DND-41 (cell line): ENCODE measurements at places on chromosomes 2 and 18.

- peak; percentile 4 for DNase-seq
Measured at GRCh38 chr2:128315122-128315828, 3.4 kb downstream of the HS6ST1 start.

GRCh38 chr2:25026008-25026530 is 15.8 kb upstream of the EFR3B start:
- no peak for DNase-seq

- no peak for DNase-seq
Measured at GRCh38 chr2:237035781-237036475, 49.8 kb upstream of the COPS8 start.

DNA sequence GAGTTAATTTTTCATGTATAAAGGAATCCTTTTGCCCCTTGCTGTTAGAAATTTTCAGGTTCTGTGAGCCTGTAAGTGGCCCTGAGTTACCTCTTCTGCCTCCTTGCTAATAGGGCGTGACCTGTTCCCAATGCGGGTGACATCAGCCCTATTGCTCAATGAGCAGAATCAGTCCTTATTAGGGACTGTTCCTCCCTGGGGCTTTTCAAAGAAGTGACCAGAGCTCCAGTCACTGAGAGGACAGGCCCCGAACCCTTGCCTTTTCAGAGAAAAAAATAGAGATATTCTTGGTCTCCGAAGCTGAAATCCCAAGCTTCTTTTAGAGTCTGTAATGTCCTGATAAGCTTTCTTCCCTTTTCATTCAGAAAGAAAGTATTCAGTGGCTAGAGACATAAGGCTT is 8.2 kb upstream of the APOB start:
- no peak for DNase-seq

DNA sequence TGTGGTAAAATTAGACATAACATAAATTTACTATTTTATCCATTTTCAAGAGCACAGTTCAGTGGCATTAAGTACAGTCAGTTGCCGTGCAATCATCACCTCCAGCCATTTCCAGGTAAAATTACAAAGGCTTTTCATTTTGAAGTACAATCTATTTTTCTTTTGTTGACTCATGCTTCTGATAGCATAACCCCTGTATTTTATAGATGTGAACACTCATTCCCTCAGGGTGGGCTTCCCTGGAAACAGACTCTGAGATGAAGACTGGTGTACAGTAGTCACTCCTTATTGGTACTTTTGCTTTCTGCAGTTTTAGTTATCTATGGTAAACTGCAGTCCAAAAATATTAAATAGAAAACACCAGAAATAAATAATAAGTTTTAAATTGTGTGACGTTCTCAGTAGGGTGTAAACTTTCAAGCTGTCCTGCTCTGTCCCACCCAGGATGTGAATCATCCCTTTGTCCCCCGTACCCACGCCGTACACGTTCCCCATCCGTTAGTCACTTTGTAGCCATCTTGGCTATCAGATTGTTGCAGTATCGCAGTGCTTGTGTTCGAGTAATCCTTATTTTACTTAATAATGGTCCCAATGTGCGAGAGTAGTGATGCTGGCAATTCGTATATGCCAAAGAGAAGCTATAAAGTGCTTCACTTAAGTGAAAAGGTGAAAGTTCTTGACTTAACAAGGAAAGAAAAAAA is 41.1 kb upstream of the NAB1 start:
- no peak for DNase-seq

- no peak for DNase-seq
Measured at GRCh38 chr18:31511098-31511497, 13.1 kb downstream of the DSG2 start.

GRCh38 chr2:31426096-31426495 is 11.6 kb upstream of the XDH start:
- DNase-seq: no peak

GRCh38 chr2:121129692-121130091 is 155.3 kb downstream of the TFCP2L1 start:
- DNase-seq: no peak

GRCh38 chr2:190637903-190638618 is 10.8 kb upstream of the NAB1 start:
- no peak for DNase-seq

DNA sequence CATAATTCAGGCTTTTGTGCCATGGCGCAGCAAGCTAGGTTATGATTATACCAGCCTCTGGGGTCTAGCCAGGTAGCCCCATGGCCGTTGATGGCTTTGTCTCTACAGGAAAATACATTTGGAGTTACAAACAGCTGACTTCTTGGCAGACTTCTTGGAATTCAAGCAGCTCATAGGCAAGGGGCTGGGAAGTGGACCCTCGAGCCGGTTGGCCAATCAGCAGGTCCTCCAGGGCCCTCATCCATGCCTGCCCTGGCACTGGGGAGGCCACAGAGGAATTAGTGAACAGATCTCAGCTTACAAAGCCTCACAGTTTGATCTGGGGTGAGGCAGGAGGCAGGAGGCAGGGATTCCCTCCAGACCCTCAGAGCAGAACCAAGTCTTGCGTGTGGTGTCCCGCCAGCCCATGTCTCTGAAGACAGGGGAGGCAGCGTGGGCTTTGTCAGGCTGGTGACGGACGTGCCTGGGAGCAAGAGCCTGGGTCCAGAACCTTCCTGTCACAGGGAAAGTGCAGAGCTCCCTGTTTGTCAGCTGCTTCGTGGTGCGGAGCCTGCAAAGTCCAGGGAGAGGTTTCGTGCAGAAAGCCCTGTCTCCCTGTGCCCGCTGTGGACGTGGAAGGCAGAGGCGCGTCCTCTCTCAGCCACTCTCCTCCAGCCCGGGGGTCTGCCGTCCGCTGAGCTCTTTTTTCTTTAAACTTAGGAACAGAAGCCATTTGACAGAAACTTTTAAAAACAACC is 131.7 kb downstream of the KLHL29 start:
- no peak for DNase-seq

GRCh38 chr2:137117385-137117784 is 352.0 kb downstream of the THSD7B start:
- DNase-seq: no peak

- no peak for DNase-seq
Measured at GRCh38 chr18:22467760-22468553, 50.2 kb upstream of the CTAGE1 start.

- DNase-seq: no peak
Measured at GRCh38 chr2:195824478-195824877, 167.5 kb downstream of the SLC39A10 start.

DNA sequence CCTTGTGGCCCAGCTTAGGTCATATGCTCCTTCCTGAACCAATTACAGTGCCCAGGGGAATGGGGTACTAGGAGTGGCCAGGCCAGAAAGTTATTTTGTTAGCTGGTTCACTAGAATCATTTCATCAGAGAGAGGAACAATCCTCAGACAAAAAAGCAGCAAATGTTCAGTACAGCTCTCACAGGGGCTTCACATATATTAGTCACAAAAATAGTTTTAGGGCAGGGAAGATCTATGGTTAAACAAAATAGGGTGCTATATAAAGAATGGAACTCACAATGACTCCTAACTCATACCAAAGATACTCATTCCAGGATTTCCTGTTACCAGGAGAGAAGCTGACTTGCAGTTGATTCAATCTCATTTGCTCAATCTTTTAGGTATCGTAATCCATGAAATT is 71.0 kb downstream of the CWC22 start:
- DNase-seq: no peak

DNA sequence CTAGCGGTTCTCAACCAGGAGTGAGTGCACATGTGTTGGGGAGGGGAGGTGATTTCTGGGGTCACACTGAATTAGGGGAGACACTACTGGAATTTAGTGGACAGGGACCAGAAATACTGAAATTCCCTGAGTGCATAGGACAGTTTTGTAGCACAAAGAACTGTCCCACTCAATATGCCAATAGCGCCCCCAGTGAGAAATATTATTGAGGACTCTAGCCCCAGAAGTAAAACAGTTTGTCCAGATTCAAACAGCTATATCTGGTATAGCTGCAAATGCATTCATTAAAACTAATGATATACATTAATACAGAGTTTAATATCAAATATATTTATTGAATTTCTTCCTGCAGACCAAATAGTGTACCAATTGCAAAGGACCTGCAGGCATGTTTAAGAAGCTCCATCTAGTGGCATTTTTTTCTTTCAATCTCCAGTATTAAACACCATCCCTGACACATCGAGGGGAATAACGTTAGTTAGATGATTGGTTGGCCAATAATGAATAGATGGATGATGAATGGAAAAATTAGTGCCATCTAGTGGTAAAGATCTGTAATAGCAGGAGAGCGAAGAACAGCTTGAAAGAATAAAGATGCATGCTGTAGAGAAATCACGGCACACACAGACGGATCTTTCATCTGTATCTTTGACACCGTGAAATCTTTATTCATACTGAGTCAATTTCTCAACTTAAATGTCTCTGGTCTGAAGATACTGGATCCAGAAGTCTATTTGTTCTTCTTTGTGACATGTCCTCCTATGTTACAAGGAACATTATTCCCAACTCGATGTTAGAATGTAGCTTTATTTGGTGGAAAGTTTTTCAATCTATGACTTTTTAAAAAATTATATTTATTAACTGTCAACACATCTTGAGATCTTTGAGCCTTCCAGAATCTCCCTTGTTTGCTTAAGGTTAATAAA is 62.5 kb downstream of the DHRS9 start:
- DNase-seq: no peak

GRCh38 chr18:44679056-44679913 is 1.4 kb upstream of the SETBP1 start:
- DNase-seq: peak; percentile 84

GRCh38 chr18:58784601-58785137 is 80.0 kb upstream of the ZNF532 start:
- DNase-seq: no peak

- DNase-seq: no peak
Measured at GRCh38 chr2:65366595-65367125, 65.7 kb downstream of the SPRED2 start.

- DNase-seq: no peak
Measured at GRCh38 chr2:197137826-197138477, 172.6 kb downstream of the ANKRD44 start.

- no peak for DNase-seq
Measured at GRCh38 chr2:1584691-1585485, 159.4 kb downstream of the PXDN start.

DNA sequence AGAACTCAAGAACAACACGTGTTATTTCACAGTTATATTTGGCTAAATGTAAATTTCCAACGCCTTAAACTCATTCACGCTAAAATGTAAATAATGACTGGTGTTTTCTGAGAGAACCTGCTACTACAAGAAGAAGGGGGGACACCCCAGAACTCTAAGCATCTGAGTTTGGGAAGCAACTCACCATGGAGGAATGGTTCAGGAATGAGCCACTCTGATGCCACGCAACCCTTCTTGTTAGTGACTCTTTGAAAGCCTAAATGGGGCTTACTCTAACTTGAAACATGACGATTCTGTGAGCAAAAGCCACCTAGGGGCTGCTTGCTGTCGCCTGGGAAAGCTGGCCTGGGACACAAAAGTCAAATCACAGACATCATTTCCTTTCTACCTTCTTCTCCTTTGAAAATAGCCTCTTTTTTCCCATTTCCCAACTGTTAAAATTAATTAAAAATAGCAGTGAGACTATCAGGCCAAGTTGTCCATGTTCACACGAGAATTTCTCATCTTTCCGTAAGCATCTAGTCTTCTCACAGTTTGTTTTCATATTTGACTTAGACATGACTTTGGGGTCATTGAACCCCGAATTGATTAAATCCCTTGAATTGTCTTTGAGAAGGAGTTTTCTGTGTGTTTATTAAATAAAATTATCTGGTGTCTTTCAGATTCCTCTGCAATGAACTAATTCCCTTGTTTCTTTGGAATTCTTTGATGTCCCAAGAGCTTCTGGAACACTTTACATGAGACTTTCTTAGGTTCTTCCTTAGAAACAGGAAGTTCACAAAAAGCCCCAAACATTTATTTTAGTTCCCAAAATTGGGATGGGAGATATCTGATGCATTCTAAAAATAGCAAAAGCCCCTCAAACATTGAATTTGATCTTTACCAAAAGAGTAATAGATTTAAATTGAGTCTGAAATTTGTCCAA is 75.5 kb upstream of the CABLES1 start:
- DNase-seq: no peak

DNA sequence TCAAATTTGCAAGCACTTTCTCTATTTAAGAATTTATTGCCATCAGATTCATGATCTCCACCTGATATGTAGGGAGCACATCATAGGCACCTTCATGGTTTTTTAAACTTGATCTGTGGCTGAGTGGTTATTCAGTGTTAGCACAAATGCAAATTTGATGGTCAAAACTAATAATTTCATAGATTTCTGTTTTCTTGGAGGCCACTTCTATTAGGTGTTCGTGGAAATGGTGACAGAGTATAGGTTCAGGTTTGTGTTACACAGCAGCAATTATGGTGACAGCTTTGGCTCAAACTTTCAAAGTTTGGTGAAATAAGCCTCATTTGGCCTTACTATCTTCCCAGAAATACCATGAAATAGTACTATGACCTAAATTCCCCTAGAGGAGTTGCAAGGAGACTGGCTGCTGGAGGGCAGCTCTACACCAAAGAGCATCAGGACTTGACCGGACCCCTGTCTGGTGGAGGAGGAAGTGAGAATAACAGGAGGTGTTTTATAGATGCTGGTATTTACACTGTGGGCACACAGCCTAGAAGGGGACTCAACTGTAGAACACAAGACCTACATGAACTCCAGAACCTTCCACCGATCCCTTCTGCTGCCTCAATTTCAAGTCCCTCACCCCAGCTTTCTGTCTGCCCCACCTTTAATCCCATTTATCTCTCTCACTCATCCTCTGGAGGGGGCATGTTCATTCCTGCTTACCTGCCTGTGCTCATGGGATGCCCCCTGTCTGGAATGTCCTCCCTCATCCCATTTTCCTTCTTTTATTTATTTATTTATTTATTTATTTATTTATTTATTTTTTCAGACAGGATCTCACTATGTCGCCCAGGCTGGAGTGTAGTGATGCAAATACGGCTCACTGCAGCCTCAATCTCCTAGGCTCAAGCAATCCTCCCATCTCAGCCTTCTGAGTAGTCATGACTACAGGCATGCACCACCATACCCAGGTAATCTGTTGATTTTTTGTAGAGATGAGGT is 132.9 kb upstream of the SIX2 start:
- DNase-seq: no peak

GRCh38 chr2:165494573-165494972 is 25.1 kb downstream of the CSRNP3 start:
- DNase-seq: no peak
